ENCODE measurements at places on chromosomes 1 and 21. TPM values are rescaled to one million over a fixed set of nuclear protein-coding genes. Genes with fewer than 3 reads are reported as not detected.

DNA sequence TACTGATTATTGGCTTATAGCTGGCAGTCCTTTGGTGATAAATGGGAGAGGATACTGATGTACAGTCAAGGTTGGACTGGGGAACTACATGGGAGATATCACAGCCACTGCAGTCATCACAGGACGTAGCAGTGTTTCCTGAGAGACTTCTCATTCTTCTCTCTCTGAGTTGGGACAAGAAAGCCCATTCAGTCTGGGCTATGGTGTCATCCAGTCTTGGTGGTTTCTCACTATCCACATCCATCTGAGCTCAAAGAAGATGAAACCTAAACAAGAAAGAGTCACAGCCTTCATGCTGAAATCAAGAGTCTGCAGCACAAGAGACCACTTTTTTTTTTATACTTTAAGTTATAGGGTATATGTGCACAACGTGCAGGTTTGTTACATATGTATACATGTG, 12.8 kb upstream of the CD53 start:
- no peak overlapping the region for H3K4me3 ChIP-seq
- H3K27me3 ChIP-seq, result no peaks in the 10 kb centered on the region
- no peaks in the 10 kb centered on the region for H3K4me1 ChIP-seq

GRCh38 chr21:42324896-42325295, 9.7 kb upstream of the TFF3 start:
- H3K27me3 ChIP-seq, result no peaks in the 10 kb centered on the region
- no peak overlapping the region for H3K27ac ChIP-seq
- no peak for DNase-seq
- no peaks in the 10 kb centered on the region for H3K4me1 ChIP-seq
- H3K4me3 ChIP-seq, result no peak overlapping the region

The KRTAP24-1 gene
- total RNA-seq, result not detected

The DDR2 gene
- total RNA-seq, result 30.8 TPM

GRCh38 chr1:2587071-2587859, 688 bp downstream of the PRXL2B start:
- H3K27me3 ChIP-seq, result no peaks in the 10 kb centered on the region
- DNase-seq, result peak; percentile 41
- peaks cover 3% of the 10 kb centered on the region for H3K36me3 ChIP-seq
- peak overlapping the region; percentile 69 for H3K4me3 ChIP-seq

DNA sequence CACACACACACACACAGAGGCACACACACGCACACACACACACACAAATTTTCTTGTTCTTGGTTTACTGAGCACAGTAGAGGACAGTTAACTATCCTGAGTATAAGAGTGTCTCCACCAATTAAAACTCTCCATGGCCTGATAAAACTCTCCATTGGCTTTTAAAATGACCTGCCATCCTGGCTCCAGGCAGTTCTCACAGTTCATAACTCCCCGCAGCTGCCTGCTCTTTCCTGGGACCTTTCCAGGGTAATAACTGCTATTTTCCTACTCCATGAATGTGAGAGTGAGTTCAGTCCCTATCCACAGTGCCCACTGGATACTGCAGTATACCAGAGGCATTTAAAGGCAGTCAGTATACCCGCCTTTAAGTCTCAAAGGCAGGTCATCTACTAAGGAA, 351.5 kb downstream of the PLPP3 start:
- H3K4me1 ChIP-seq, result no peaks in the 10 kb centered on the region
- H3K27me3 ChIP-seq, result no peaks in the 10 kb centered on the region
- H3K27ac ChIP-seq, result no peak overlapping the region

GRCh38 chr1:228036701-228037231, 30.0 kb downstream of the WNT3A start:
- H3K27me3 ChIP-seq, result peaks cover 11% of the 10 kb centered on the region
- H3K27ac ChIP-seq, result no peak overlapping the region
- no peak overlapping the region for H3K4me3 ChIP-seq
- no peaks in the 10 kb centered on the region for H3K36me3 ChIP-seq

DNA sequence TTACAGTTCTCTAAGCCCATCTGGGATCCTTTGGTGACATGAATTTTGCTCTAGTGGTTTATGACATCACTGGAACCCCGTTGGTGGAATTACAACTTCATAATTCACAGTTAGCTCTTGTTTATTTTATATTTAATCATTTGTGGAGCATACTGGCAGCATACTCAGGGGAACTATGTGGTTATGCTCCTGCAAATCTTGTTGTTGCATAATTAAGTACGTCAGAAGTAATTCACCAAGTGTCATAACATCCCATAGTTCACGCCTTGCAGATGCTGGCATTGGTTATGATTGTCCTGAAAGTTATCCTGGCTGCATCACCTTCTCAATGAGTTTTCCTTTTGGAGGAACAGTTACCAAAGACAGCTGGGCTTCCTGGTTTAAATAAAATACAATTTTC, 16.5 kb downstream of the PRRX1 start:
- no peaks in the 10 kb centered on the region for H3K27me3 ChIP-seq
- H3K4me3 ChIP-seq, result no peak overlapping the region
- H3K36me3 ChIP-seq, result no peaks in the 10 kb centered on the region
- no peak for DNase-seq
- H3K4me1 ChIP-seq, result no peaks in the 10 kb centered on the region

The HTR6 gene
- not detected for total RNA-seq

The FASLG gene
- not detected for total RNA-seq

DNA sequence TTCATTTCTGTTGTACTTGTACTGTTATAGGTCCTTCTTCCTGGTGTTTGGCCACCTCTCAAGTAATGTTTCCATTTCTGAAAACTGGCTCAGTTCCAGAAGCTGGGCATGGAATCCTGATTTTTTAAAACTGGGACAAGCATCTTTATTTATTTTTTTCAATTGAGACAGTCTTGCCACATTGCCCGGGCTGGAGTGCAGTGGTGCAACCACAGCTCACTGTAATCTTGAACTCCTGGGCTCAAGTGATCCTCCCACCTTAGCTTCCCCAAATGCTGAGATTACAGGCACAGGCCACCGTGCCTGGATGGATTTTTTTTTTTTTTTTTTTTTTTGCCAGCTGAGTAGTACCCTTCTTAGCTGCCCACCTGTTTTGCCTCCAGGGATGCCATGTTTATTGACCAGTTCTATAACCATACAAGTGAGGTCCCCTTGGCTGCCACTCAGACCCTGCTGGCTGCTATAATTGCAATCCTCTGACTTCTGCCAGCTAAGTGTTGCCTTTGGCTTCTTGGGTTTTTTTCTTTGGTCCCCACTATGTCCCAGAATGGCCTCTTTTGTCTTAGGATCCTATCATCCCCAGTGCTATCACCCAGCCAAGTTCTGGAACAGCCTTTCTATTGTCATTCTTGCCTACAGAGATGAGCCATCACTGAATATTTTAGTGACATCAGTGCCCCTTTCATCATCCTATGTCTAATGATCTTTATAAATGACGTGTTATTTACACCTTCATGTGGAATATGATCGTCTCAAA, 3.9 kb upstream of the DIP2A start:
- H3K36me3 ChIP-seq, result no peaks in the 10 kb centered on the region
- H3K4me3 ChIP-seq, result no peak overlapping the region
- H3K27me3 ChIP-seq, result no peaks in the 10 kb centered on the region
- DNase-seq, result peak; percentile 16
- peak overlapping the region; percentile 61 for H3K27ac ChIP-seq
- H3K4me1 ChIP-seq, result peaks cover 35% of the 10 kb centered on the region

- H3K27ac ChIP-seq, result no peak overlapping the region
- peaks cover 11% of the 10 kb centered on the region for H3K27me3 ChIP-seq
- DNase-seq, result no peak
- H3K4me1 ChIP-seq, result no peaks in the 10 kb centered on the region
- H3K4me3 ChIP-seq, result no peak overlapping the region
- no peaks in the 10 kb centered on the region for H3K36me3 ChIP-seq
Measured at GRCh38 chr1:19557609-19558051, 72.3 kb upstream of the CAPZB start.

The HSD11B1 gene
- not detected for total RNA-seq

DNA sequence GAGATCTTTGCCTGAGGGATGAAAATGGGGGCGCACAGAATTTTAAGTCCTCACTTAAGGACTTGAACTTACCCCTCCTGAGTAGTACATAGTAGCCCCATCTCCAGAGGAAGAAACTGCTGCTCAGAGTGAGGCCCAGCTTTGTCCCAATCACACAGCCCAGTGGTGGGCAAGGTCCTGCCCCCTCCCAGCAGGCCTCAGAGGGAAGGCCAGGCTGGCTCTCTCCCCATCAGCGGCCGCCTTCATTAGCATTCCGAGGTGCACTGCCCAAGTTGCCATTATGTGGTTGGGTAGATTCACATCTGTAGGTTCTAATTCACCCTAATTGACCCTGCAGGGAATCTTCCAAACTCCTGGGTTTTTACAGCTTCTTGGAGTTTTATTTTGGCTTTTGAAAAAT, 59.1 kb downstream of the FOXO6 start:
- DNase-seq, result no peak
- H3K27ac ChIP-seq, result no peak overlapping the region
- H3K4me1 ChIP-seq, result peaks cover 9% of the 10 kb centered on the region
- no peaks in the 10 kb centered on the region for H3K36me3 ChIP-seq

The TTC24 gene
- total RNA-seq, result not detected

The TNFRSF18 gene
- total RNA-seq, result not detected

DNA sequence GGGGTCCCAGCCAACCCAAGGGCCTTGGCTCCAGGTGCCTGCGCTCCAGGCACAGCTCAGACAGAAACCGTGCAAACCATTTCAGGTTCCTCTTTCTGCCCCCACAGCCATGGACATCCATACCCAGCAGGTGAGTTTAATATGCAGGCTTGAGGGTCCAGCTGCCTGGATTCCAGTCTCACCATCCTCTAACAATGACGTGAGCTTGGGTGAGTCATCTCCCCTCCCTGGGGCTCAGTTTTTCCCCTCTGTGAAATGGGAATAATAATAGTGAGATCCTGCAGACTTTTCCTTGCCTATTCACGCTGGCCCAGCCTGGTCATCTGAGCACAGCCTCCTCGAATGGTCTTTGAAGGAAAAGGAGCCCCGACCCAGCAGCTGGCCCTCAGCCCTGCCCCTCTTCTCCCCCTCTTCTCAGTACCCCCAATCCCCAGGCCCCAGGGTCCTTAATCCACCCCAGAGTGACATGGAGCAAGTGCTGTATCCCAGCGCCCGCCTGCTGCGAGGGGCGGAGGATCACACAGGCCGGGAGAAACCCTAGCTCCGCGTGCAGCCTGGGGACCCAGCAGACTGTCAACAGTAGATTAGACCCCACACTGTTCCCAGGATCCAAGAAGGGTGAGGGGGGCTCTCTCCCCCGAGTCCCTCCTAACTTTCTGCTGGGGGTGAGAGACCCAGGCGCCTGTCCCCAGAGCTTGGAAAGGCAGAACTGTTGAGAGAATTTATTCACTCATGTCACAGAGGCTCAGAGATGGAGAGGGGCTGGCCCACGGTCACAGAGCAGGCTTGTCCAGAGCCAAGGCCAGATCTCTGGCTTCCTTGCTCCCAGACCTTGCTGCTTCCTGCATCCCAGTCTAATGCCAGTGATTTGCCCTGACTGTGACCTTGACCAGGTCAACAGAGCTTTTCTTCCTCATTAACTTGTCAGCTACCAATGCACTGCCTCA, 49.2 kb downstream of the TAS1R2 start:
- no peaks in the 10 kb centered on the region for H3K4me1 ChIP-seq
- no peak overlapping the region for H3K27ac ChIP-seq
- no peak for DNase-seq
- H3K27me3 ChIP-seq, result no peaks in the 10 kb centered on the region

GRCh38 chr21:38628349-38628748, 130.1 kb upstream of the ERG start:
- H3K4me1 ChIP-seq, result no peaks in the 10 kb centered on the region
- no peak overlapping the region for H3K4me3 ChIP-seq
- no peaks in the 10 kb centered on the region for H3K36me3 ChIP-seq
- H3K27me3 ChIP-seq, result peaks cover 5% of the 10 kb centered on the region
- DNase-seq, result no peak

The NECAP2 gene
- total RNA-seq, result 107 TPM

DNA sequence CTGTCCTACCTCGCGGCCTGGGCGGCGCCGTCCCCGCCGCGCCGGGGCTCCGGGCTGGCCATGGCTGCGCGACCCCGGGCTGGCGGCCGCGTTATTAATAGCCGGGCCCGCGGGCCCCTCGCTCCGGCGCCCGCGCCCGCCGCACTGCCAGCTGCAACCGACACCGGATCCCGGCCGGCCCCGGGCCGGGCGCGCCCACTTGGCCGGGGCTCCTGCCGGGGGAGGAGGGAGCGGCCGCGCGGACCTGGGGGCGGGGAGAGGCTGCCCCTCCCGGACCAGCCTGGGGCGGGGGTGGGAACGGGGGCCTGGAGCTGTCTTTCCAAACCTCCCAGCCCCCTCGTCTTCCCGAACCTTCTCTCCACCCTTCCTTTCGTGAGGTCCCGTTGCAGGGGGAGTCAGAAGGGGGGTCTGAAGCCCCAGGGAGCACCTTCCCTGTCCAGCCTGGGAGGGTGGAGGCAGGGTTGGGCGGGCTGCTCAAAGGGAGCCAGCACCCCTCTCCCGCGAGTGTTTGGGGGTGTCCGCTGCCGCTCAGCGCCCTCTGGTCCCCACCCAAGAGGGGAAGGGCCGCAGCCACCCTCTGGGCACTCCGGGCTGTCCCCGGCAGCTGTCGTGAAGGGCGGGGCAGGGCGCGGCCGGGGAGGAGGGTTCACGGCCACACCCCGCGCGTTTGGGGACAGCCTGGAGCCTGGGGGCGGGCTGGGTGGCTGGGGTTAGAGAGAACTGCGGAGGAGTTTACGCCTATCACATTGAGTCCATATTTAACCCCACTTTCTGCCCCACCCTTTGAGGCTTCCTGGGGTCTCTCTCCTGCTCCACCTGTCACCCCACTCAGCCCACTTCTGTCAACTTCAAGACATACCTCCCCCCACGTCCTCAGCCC, at the start of gene SYNC:
Gene SYNC, minus strand, starts transcription at position 172 of the 880 bp plus-strand sequence. Its CDS starts 110 bp downstream, at position 62.
- H3K4me1 ChIP-seq, result peaks cover 11% of the 10 kb centered on the region
- no peaks in the 10 kb centered on the region for H3K36me3 ChIP-seq
- H3K27ac ChIP-seq, result no peak within 1 kb of the TSS
- no peak for DNase-seq
- peak within 1 kb of the TSS; percentile 63 for H3K4me3 ChIP-seq

The ADGRL2 gene
- total RNA-seq, result 40.0 TPM

The SPATA1 gene
- total RNA-seq, result 1.7 TPM

DNA sequence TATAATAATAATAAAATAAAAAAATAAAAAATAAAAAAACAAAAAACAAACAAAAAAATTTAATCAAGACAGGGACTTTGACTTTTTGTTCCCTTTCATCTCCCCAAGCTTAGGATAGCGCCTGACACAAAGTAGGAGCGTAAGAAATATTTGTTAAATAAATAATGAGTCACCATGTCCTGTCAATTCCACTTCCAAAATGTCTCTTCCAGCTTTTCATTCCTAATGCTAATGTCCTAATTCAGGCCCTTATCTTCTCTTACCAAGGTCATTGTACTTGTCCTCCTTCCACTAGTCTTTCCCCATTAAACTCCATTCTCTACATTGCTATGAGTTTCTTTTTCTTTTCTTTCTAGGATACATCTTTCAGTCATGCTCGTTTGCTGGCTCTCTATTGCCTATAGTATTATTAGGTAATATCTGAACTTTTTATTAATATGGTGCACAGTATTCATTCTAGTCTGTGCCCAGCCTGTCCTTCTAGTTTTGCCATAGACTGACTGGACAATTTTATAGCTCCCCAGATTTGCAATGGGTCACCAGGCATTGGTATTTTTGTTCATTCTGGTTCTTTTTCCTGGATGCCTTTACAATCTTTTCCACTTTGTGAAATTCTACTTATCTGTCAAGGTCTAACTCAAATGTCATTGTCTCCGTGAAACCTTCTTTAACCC, 11.4 kb downstream of the NEXN start:
- no peaks in the 10 kb centered on the region for H3K36me3 ChIP-seq
- H3K4me1 ChIP-seq, result peaks cover 4% of the 10 kb centered on the region
- no peaks in the 10 kb centered on the region for H3K27me3 ChIP-seq
- H3K27ac ChIP-seq, result no peak overlapping the region
- DNase-seq, result peak; percentile 36

The PLA2G2F gene
- not detected for total RNA-seq
